Activated naive CD4-positive, alpha-beta T cell treated with anti-CD3 and anti-CD28 coated beads, Interleukin-2, amount 50 U/mL, for 72 hours (primary cell): ENCODE measurements at places on chromosomes 6 and 20. TPM values are rescaled to one million over a fixed set of nuclear protein-coding genes. Genes with fewer than 3 reads are reported as not detected.
A peak's percentile ranks its signal among the peaks of the same experiment; 100 is the strongest.

DNA sequence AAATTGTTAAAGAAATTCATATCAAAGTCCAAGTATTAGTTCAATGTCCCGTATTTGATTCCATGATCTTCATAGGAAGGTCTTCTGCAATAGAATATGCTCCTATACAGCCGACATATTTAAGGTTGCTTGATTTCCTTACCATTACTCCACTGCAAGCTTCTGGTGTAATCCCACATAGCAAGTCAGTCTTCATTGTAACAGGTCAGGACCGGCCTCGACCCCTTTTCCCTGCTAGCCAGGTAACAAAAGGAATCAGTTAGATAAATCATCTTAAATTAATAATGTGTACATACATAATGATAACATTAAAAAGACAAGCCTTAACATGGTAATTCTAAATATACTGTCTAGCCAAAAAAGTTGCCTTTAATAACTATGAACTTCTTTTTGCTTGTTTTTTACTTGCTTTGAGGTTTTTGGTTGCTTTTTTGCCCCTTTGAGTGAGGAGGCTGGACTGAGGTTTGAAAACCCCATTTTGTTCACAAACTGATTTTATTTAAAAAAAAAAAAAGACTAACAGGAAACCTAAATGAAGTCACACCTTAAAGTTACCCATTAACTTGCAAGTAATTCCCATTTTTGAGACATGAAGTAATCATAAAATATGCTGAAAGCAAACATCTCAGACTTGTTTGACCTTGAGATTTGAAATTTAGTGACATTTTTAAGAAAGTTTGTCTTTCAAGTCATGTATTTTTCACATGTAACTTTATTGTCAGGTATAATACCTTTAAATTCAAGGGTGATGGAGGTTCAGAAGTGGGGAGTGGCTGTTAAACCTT lies 19.2 kb upstream of the SNX14 start:
- no peak for DNase-seq

DNA sequence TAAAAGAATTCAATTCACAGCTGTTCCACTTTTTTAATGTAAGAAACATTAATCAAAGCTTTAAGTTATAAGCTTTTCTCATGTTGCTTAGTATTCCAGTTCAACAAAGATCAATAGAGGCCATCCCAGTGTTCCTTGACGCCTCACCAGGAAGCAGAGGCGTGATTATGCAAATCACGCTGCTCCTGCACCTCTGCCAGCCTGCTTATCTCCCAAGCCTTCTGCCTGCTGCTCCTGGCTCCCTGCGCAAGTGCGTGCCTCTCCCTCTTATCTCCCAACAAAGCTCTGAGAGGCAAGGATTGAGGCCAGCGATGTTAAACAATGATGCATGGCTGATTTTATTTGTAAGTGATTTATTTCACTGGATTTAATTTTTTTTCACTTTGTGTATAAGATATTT lies 42.8 kb downstream of the INSM1 start:
- no peak for DNase-seq

DNA sequence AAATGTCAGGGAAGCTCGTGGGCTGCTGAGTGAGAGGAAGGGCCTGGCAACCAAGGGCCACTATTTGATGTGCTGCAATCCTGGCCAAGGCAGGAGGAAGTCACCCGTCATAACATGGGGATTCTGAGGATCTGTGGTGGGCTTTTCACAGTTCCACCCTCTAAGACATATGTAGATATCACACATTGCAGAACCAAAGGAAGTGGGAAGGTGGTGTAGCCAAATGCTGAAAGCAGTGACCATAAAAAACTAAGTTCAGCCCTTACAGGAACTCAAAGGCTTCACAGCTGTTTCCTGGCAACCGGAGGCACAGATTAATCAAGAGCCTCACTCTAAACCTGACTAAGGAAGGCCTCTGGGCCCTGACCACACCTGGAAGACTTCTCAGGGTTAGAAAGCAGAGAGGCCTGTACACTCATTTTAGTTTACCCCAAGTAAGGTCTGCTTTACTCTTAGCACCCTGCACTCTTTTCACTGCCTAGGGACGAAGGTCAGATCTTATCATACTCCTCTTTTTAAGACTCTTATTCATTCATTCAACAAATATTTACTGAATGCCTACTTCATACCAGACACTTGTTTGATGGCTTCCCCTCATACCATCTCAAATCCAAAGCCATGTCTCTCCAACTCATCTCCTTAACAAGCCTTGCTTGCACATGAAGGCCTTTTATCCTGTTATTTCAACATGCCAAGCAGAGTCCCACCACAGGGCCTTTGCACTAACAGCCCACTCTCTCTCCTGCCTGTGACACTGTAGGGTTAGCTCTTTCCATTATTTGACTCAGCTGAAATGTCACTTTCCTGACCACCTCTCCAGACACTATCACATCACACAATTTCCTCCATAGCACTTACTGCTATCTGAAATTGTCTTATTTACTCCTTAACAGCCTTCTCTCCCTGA lies 2.6 kb downstream of the UBE2V1 start:
- peak; percentile 46 for DNase-seq

GRCh38 chr6:36577301-36577700 lies 16.9 kb upstream of the SRSF3 start:
- DNase-seq = no peak

DNA sequence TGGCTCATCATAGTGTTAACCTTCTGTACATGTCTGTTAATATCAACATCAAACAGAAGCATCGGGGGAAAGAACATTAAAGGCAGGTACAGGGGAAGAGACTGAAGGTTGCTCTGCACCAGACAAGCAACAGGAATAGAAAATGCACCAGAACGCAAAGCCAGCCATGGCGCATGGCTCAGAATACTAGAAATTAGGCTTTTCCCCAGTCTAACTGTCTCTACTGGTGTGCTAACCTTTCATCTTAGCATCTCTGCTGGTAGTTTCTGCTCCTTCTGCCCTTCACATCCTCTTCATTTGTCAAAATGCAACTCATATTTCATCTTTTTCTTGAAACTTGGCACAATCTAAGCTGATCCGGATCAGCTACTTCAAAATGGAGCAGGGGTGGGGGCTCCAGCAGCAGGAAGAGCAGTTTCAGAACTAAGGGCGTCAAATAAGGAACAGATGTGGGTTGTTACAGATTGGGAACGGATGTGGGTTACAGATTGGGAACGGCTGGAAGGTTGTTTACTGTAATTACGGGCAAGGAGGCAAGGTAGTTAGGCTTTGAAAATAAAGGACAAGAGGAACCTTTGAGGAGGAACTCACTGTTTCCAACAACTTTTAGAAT lies 13.1 kb upstream of the RNASET2 start:
- DNase-seq = no peak

- DNase-seq = no peak
Measured at GRCh38 chr20:45612314-45612713, 17.2 kb upstream of the WFDC10A start.

GRCh38 chr6:24403501-24403824 lies 727 bp downstream of the MRS2 start:
- DNase-seq = no peak

DNA sequence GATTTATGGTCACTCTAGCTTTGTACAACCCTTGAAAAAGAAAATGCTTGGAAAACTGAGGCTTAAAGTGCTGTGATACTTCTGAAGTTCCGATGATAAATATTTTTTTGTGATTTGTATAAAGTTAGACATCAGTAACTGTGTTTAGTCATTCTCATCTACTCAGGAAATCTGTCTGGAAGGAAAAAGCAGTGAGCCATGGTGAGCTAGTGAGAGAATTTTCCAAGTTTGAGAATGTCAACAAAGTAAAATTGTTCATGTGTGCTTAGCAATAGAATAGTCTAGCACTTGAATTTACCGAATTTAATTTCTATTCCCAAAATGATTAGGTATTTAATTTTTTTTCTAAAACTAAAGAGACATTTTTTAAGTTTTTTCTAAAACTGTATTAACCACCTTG lies 41.3 kb upstream of the PLCB4 start:
- DNase-seq = no peak

DNA sequence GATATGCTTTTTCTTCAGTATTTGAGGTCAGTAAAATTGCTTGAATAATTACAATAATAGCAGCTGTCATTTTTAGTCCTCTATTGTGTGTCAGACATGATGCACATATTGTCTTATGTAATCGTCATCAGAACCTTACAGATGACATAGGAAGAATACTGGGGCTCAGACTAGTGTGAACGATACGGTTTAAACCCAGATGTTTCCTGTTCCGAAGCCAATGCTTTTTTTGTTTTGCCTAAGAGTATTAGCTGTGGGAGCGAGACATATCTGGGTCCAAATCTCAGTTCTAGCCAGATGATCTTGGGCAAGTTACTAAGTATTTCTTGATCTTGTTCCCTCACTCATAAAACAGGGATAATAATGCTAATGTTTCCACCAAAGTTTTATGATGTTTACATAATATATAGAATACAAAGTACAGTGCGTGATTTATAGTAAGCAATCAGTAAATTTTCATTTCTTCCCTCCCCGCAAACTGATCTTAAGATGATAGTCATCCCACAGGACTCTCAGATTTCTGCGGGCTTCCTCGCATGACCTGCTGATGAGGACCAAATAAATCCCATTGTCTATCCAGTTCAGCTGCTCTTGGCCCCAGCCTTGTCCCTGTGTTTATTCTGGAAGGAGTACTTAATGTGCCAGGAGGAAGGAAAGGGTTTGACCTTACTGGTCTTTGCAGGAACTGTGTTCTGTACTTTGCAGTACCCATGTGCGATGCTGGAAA lies 98.2 kb downstream of the CAP2 start:
- no peak for DNase-seq

- no peak for DNase-seq
Measured at GRCh38 chr6:157666729-157667128, 156.3 kb upstream of the SNX9 start.

DNA sequence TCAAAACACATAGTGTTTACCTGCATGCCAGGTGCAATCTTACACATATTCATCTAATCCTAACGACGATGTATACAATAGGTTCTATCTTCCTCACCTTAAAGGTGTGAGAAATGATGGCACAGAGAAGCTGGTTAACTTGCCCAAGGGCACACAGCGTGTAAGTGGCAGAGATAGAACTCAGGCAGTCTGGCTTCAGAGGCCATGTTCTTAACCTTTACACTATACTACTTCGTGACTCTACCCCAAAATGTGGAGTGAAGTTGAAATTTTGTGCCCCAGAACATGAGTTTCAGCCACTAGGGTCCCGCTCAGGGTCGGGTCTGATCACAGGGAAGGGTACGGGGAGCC lies 584 bp downstream of the VPS52 start:
- DNase-seq = no peak

DNA sequence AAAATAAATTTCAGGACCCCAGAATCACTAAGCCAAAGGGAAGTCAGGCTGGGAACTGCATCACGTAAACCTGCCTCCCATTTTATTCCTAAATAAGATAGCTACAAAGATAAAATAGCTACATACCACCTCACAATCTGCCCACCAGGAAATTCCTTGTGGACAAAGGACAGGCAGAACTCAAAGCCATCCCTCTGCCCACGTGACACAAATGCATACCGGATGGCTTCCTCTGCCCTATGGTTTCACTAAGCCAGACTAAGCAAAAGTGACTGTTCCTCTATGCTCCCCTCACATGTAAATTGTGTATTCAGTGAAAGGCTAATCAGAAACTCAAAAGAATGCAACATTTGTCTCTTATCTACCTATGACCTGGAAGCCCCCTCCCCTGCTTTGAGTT lies 15.0 kb downstream of the MBOAT1 start:
- DNase-seq = no peak

DNA sequence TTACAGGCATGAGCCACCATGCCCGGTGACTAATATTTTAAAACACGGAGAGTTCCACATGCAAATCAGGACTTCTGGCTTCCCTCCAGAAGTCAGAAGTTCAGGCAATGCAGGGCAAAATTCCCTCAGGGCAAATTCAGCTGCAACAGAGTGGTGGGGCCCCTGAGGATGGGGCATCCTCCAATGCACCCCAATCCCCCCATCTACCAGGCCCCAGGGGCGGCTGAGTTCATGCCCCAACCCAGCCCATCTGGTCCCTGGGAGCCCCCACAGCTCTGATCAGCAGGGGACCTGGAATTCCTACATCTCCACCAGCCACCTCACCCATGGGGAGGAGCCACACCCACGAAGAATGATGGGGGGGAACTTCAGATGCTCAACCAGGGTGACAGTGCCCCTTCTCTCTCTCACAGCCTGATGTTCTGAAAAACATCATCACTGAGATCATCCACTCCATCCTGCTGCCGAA lies 22.6 kb downstream of the BPIFB1 start:
- no peak for DNase-seq

Gene PLEKHG1
- total RNA-seq = 3.0 TPM

Gene KCNQ2
- 0.33 TPM for total RNA-seq

Gene CYP24A1
- total RNA-seq = not detected

Gene LAMA5
- total RNA-seq = 0.95 TPM

Gene FBXO9
- total RNA-seq = 55.5 TPM

Gene SIRPG
- total RNA-seq = 67.8 TPM

Gene RNF144B
- total RNA-seq = 0.91 TPM
